ENCODE measurements at places on chromosomes 1 and 21.
A peak's percentile ranks its signal among the peaks of the same experiment; 100 is the strongest.

- no peak for DNase-seq
Measured at GRCh38 chr1:16173447-16174260, 17.8 kb upstream of the EPHA2 start.

- DNase-seq, result peak; percentile 50
Measured at GRCh38 chr21:34029743-34030528, 43.4 kb upstream of the MRPS6 start.

- DNase-seq, result no peak
Measured at GRCh38 chr1:156785458-156785857, 18.1 kb downstream of the PRCC start.

GRCh38 chr1:79549201-79549600 is 542.7 kb upstream of the ADGRL4 start:
- no peak for DNase-seq

- DNase-seq, result no peak
Measured at GRCh38 chr1:41469706-41470105, 14.8 kb downstream of the EDN2 start.

- DNase-seq, result no peak
Measured at GRCh38 chr1:155527677-155528076, 34.9 kb downstream of the ASH1L start.

DNA sequence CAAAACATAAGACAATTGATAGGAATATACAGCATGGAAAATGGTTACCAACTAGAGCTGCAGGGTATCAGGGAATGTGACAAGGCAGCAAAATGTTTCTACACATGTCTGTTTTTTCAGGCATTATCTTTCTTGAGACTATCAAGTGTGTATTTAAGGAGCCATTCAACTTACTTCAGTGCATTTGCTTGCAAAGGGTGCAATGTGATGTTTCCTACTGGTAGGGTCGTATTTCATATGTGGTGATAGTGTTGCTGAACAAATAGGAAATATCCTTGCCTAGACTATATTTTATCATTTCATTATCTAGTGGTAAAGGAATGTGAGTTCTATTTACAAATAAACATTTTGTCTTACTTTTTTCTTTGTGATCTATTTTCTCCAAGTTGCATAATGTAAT is 42.4 kb downstream of the PTPRC start:
- no peak for DNase-seq

GRCh38 chr1:197961449-197961848 is 44.3 kb downstream of the LHX9 start:
- no peak for DNase-seq

- no peak for DNase-seq
Measured at GRCh38 chr1:30402031-30402430, 321.4 kb downstream of the MATN1 start.

GRCh38 chr1:94778808-94779207 is 41.3 kb upstream of the SLC44A3 start:
- no peak for DNase-seq

GRCh38 chr1:233638513-233638912 is 24.6 kb downstream of the KCNK1 start:
- no peak for DNase-seq

DNA sequence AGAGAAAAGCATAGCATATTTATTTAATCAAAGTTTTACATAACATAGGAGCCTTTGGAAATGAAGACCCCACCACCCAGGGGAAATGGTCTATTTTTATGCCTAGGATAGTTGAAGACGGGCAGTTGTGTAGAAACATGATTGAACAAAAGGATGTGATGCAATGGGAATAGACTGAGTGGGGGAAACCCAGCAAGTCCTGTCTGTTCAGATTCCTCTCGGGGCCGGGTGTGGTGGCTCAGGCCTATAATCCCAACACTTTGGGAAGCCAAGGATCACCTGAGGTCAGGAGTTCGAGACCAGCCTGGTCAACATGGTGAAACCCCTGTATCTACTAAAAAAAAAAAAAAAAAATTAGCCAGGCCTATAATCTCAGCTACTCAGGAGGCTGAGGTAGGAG is 298.3 kb downstream of the MATN1 start:
- no peak for DNase-seq

GRCh38 chr1:163789911-163790310 is 468.2 kb downstream of the NUF2 start:
- no peak for DNase-seq

- no peak for DNase-seq
Measured at GRCh38 chr1:40973912-40974311, 5.6 kb upstream of the CTPS1 start.

DNA sequence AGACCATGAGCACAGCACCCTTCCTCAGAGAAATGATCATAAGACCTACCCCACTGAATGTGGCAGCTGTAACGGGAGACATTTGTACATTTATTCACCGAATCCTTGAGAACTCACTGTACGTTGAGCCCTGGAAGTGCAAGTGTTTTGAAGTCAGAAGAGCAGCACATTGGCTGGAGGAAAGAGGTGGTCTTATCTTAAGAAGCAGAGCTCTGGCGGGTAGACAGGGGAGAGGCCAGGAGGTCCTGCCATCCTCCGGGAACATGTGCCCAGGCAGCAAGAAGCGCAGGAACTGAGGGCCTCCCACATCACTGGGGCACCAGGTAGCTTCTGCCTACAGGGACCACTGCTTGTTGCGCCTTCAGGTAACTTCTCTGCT is 169.2 kb upstream of the IRF2BP2 start:
- DNase-seq, result no peak

GRCh38 chr1:221761354-221762002 is 19.6 kb upstream of the DUSP10 start:
- DNase-seq, result no peak

DNA sequence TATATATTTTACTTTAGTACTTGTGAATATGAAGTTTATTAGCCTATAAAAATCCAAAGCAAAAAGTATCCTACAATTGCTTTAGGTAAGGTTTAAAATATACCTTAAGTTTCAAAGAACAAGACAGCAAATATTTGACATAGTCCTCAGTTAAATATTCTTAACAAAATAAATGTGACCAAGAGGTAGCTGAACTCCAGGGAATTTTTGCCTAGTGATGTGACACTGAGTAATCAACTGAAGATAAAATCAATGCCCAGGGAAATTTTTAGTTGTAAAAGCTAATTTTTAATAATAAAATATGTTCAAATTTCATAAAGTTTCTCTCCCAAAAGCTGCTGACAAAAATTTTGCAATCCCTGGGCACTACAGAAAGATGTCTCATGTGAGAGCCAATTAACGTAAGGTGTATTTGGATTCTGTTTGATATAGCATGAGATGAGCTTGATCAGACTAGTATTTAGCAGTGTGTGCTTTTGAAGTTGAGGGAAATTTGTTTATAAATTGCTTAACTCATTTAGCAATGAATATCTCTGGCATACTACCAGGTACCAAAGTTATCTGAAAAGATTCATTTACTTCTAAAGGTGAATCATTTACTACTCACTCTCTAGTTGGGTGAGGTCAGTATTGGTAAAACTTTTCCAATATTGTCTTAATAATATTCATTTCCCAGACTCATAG is 80.2 kb upstream of the PALMD start:
- no peak for DNase-seq

DNA sequence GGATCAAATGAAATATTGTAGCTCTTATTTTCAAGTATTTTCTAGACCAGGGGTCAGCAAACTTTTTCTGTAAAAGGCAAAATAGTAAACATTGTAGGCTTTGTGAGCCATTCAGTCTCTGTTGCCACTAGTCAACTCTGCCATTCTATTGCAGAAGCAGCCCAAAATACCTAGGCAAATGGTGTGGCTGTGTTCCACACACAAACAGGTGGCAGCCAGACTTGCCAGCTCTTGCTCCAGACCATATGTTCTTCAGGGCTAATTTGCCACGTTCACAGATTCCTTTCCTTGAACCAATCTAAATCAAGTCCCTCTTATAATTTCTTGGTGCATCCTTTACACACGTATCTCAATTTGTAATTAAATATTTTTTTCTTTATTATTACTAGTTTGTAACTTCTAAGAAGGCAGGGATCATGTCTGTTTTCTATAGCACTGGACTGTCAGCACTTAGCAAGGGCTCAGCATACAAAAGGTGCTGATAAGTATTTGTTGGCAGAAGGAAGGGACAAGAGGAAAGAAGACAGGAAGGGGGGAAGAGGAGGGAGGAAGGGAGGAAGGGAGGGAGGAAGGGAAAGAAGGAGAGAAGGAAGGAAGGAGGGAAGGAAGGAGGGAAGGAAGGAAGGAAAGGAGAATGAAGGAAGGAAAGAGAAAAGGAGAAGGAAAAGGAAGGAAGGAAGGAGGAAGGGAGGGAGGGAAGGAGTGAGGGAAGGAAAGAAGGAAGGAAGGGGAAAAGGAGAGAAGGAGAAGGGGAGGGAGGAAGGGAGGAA is 106.5 kb upstream of the EDEM3 start:
- DNase-seq, result no peak
